ENCODE measurements at places on chromosomes 5 and 9.

DNA sequence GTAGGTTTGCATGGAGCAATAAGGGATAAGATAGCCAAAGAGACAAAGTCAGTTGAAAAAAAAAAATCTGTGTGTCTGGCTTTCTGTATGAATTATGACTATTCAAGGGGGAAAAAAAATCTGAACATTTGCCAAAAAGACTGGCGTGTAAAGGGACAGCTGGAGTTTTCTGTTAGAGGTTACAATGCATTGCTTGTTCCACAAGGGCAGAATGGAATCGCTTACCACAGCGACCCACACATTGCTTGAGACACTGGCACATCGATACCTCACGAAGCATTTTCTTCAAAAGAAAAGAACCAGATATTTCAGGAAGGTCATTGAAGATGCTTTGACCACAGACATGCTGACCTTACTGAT lies 327.8 kb downstream of the TMEM167A start:
- no peak for DNase-seq

DNA sequence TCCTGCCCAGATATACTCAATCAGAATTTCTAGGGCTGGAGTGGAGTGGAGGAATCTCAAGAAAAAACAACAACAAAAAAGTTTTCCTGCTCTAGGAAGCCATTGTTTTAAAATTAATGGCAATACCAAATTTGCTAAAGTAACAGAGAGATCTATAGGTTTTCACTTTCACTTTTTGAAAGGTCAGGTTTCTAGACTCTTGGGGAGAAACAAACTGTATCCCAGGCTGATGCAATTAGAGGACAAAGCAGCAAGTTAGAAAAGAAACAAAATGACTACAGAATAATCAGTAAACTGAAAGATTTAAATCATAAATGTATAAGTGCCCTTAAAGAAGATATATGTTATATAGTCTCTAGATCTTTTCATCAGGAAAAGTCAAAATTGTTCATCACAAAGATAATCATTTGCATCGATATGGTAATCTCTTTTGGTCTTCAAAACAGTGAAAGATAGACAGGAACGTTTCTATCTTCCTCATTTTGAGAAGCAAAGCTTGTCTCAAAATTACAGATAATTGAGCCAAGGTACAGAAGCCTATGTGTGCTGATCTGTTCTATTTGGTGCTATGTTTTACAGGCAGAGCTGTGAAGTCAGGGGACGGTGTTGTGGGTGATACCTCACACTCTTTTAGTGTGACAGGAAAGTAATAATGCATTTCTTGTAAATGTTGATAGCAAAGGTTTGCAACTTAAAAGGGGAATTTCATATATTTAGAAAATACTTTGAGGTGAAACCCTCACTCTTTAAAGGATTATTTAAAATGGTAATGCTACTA lies 1746.6 kb upstream of the C9orf72 start:
- no peak for DNase-seq

DNA sequence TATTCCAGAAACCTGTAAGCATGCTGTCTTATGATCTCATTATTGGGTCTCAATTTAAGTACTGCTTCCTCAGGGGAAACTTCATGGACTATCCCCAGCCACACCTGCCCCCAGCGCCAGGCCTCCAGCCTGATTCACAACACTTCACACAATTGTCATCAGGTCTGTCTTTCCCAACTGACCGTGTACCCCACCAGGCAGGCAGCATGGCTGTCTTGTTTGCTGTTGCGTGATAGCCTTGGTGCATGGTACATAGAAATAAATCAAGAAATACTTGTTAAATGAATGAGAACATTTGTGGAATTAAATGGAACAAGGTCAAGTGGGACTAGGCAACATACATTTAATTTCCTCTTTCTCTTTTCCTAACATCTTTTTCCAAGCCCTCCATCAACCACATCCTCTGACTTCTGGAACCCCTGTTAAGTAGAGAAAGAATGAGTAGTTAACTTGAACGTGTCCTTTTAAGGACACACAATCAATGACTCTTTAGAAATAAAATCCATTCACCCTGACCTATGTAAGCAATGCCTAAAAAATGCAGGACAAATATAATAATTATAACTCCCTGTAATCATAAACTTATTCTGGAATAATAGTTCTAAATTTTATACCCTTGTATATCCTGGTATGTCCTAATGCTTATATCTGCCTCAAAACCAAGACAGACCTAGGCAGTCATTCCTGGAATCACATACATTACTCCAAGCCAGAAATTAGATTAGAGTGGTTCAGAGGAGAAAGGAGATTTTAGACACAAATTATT lies 17.2 kb upstream of the THG1L start:
- DNase-seq = no peak

- DNase-seq = no peak
Measured at GRCh38 chr5:80796846-80797245, 142.1 kb upstream of the DHFR start.

- DNase-seq = no peak
Measured at GRCh38 chr9:1460143-1460769, 410.1 kb downstream of the DMRT2 start.

GRCh38 chr5:165157219-165157618 lies 1651.8 kb downstream of the MAT2B start:
- DNase-seq = no peak

DNA sequence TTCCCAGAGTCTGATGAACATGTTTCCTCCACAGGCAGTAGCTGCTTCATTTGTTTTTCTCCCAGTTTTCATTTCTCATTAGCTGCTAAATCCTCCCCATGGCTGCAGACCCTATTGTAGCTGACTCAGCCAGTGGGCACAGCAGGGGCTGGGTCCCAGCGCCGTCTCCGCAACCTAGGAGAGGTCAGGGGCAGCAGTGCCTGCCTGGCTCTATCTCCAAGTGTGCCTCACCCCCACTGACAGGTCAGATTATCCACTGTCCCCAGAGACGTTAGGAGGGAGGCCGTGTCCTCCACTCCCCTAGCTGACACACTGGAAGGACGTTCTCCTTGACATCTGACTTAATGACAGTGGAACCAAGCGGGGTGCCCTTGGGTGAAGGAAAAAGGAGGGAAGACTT lies 31.1 kb downstream of the KCNIP1 start:
- DNase-seq = no peak
